ENCODE measurements at places on chromosomes 1 and 21. TPM values are rescaled to one million over a fixed set of nuclear protein-coding genes. Genes with fewer than 3 reads are reported as not detected.

- DNase-seq = no peak
Measured at GRCh38 chr1:184545601-184546000, 158.8 kb downstream of the C1orf21 start.

DNA sequence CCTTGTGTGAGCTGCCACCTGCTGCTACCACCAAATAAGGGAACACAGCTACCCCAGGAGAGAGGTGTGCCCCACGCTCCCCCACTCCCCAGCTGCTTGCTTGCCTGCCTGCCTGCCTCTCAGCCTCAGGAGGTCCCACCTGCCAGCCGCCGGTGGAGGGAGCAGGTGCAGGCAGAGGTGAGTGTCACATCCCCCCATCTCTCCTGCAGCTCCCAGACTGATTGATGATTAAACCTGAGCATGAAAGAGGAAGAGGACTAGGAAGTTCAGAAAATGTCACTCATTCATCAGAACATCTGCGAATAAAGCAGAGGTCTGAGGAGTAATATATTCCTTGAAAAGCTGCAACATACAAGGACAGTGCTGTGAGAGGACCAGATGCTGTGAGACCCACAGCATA, 58.6 kb upstream of the HIVEP3 start:
- no peak for DNase-seq

DNA sequence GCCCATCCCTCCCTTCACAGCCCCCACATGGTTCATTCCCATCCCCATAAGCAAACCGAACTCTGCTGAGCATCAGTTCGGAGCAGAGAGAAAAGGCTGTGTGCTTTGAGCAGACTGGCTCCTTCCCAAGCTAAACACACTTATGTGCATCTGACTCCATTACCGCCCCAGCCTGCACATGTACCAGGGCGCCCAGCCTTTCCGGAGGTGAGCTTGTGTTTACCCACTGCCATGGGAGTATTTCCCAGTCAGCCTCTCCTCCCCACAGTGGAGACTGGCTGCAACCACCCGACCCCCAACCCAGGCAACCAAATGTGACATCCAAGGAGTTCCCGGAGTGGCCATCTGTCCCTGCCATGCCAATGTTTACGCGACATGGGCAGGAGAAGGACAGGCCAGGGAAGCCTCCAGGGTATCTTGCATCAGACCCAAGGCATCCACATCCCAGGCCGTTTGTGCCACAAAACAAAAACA, 9.4 kb downstream of the TIAM1 start:
- no peak for DNase-seq

DNA sequence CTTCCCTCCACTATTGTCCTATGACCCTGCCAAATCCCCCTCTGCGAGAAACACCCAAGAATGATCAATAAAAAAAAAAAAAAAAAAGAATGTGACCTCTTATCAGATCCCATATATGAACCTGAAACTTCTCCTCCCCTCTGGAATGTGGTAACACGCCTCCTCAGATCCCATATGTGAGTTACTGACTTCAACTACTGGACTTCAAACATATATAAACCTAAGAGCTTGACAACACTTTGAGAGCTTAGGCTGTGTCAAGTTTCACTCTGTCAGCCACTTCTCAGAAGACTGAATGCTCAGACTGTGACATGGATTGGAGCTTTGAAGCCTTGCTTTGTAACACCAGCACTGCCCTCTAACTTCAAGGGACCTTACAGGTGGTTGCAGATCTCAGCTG, 148.4 kb downstream of the COP1 start:
- no peak for DNase-seq

DNA sequence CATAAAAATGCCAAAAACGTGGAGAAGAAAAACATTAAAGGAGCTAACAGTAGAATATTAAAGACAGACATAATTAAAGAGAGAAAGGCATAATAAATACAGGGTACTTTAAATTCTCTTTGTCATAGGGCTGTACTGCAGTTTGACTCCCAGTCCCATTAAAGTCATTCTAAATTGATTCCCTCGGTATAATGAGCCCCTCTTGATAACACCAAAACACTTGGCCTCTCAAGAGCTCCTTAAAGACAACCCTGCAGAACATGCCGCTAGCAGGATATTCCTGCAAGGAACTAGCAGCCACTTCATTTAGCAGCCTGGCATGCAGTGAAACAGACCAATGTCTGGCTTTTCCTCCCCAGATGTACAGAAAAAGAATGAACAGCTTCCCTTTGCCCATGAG, 273.8 kb upstream of the ESRRG start:
- no peak for DNase-seq

DNA sequence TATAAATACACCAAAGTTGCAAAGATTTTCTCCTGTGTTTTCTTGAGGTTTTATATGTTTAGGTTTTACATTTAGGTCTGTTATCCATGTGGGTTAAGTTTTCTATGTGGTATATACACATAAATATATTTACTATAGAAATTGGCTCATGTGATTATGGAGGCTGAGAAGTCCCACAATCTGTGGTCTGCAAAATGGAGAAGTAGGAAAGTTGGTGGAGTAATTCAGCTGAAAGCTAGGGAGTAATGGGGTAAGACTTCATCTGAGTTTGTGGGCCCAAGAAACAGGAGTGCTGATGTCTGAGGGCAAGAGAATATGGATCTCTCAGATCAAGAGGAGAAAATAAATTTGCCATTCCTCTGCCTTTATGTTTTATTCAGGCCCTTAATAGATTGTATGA, 146.0 kb downstream of the GPATCH2 start:
- no peak for DNase-seq

GRCh38 chr1:93619507-93620171, 62.0 kb downstream of the BCAR3 start:
- DNase-seq = peak; percentile 39

- no peak for DNase-seq
Measured at GRCh38 chr1:175679981-175680652, 63.3 kb downstream of the TNR start.

DNA sequence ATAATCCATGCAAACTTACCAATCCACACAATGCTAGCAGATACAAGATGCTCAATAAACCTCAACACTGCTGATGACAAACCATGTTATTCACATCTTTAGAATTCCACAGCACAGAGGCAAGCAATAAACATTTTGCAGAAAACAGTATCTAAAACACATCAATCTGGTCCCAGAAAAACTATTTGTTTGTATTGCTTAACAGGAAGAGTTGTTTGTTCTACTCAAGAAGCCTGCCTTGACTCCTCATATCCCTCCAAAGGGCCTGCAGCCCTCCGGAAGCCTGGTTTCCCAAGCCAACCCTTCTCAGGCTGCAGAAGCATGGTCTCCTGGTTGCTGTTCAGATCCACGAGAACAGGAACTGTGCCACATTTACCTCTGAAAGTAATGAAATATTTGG, 139.7 kb downstream of the RERE start:
- DNase-seq = no peak

- DNase-seq = peak; percentile 19
Measured at GRCh38 chr1:165877940-165878556, 50.6 kb downstream of the UCK2 start.

GRCh38 chr1:57329937-57330336, 93.9 kb downstream of the DAB1 start:
- DNase-seq = no peak

GRCh38 chr1:203638950-203639349, 12.3 kb downstream of the ATP2B4 start:
- peak; percentile 23 for DNase-seq

GRCh38 chr21:25688275-25689155, 46.2 kb downstream of the ATP5PF start:
- DNase-seq = no peak

DNA sequence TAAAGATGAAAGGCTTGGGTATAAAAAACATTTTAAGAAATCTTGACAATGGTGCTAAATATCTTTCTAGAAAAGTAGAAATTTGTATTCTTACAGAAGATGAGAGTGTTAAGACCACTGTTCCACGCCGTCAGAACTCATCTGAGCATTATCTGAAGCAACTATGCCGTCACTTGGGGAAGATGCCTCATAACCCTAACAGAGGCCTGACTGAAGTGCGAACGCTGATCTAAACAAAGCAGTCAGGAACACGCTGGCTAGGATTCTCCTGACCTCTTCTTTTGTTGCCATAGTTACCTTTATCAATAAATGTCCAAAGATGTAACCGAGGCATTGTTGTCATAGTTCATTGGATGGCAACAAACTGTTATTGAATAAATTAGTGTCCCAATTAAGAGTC, 612.4 kb downstream of the LTN1 start:
- DNase-seq = no peak

- no peak for DNase-seq
Measured at GRCh38 chr1:222372221-222372620, 175.7 kb downstream of the HHIPL2 start.

KMO gene
- total RNA-seq = not detected

NOTCH2 gene
- total RNA-seq = 51.6 TPM

WDR64 gene
- not detected for total RNA-seq

S100A7 gene
- not detected for total RNA-seq

Measured in activated CD4-positive, alpha-beta T cell treated with anti-CD3 and anti-CD28 coated beads for 36 hours (primary cell).